ENCODE measurements at places on chromosomes 3 and 15. TPM values are rescaled to one million over a fixed set of nuclear protein-coding genes. Genes with fewer than 3 reads are reported as not detected.

- no peak for DNase-seq
Observed at GRCh38 chr3:177351757-177352158, 154.5 kb upstream of the TBL1XR1 start.

- no peak for DNase-seq
Observed at GRCh38 chr15:56098195-56098863, 104.9 kb upstream of the NEDD4 start.

DNA sequence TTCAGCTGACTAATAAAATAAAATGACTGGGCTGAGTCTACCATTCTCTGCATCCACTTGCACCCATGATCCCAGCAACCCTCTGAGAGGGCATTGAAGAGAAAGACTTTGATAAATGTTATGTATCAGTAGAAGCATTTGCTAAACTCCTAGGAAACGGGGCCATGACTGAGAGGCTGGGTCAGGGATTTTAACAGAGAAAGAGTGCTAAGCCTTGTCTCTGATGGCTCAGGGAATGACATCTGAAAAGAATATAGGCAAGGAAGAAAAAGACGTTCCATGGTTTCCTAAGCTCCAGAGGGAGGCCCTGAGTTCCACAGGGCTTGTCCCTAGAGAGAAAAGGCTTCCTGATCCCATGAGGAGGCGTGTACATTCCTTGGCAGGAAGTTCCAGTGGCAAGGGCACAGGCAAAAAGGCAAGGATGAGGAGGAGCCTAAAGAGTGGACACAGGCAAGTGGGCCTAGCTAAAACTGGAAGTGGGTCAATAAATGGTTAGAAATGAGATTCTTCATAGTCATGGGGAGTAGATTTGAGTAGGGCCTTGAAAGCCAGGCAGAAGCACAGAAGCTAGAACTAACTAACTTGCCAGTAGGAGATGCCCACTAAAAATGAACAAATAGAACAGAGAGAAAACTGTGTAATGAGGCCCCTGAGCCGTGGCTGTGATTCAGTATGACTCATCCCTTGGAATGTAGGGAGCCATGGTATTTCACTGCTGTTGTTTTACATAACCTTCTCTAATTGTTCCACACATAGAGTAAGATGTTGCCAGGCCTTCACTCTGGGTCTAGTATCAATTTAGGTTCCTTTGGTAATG lies 44.9 kb upstream of the MANF start:
- DNase-seq, result peak; percentile 89

DNA sequence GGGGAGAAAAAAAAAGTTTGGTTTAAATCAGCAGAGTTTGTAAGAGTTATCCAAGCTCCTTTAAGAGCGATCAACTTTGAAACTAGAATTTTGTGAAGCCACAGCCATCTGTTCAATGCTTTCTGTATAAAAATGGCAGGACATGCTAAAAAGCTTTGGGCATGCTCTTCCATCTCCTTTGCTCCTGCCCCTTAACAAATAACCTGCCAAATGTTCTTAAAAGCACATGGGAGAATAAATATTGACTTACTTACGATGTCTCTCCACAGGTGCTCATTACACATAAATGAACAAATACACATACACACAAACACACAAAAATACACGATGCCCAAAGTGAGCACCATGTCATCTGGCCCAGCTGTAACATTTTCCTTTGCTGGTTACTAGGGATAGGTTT lies 211.8 kb upstream of the DPH6 start:
- no peak for DNase-seq

VEPH1 gene
- 136 TPM for total RNA-seq

Measured in endothelial cell of umbilical vein (primary cell).